ENCODE measurements at places on chromosomes 6 and 20.

DNA sequence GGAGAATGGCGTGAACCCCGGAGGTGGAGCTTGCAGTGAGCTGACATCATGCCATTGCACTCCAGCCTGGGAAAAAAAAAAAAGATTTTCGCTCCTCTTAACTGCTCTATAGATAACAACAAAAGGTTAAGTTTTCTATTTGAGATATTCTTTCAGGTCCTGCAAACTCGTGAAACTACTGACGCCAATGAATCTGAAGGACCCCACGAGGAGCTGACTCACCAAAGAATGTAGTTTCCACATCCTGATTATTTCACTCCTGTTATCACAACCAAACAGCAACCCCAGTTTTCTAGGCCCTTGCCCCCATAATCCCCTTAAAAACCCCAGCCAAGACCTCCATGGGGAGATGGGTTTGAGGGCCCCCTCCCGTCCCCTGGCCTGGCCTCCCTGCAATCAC, 58.7 kb downstream of the OTOR start:
- no peak for DNase-seq

- DNase-seq: peak; percentile 15
Measured at GRCh38 chr20:45111799-45112471, 3.0 kb downstream of the WFDC5 start.

DNA sequence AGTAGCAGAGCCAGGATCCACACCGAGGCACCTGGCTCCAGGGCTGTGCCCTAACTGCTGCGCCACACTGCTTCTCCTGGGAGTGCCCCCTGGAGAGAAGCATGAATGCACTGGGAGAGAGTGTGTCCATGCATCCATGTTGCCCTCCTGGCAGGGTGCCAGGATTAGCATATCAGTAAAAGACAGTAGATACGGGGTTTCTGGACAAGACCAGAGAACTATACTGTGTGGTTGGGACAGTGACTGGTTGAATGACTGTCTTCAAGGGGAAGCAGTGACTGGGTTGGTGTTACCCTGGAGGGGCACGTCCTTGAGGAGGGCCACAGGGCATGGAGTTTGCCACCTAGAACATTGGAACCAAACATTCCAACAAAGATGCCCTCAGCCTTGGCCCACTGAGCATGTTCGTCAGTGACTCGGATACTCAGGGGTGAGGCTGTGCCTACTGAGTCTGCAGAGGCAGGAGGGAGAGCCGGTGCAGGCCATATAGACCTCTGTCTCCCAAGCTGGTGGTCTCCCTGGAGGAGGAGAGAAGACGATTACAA, 288.8 kb downstream of the CDC5L start:
- no peak for DNase-seq

- no peak for DNase-seq
Measured at GRCh38 chr6:148370176-148370575, 27.5 kb downstream of the SASH1 start.

GRCh38 chr6:90993770-90994169, 406.9 kb upstream of the MAP3K7 start:
- DNase-seq: no peak

DNA sequence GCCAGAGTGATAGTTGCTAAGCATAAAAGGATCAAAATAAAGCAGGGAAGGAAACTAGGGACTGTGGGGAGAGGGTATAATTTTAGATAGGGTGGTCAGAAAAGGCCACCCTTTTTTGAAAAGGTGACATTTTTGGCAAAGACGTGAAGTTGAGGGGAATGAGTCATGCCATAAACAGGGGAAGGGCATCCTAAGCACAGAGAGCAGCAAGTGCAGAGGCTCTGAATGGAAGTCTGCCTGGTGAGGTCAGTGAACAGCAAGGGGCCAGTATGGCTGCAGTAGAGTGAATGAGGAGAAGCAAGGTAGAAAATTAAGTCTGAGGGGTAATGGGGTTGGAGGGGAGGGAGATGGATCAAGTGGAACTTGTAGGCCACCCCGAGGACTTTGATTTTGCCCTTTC, 2.4 kb downstream of the KLC4 start:
- no peak for DNase-seq

DNA sequence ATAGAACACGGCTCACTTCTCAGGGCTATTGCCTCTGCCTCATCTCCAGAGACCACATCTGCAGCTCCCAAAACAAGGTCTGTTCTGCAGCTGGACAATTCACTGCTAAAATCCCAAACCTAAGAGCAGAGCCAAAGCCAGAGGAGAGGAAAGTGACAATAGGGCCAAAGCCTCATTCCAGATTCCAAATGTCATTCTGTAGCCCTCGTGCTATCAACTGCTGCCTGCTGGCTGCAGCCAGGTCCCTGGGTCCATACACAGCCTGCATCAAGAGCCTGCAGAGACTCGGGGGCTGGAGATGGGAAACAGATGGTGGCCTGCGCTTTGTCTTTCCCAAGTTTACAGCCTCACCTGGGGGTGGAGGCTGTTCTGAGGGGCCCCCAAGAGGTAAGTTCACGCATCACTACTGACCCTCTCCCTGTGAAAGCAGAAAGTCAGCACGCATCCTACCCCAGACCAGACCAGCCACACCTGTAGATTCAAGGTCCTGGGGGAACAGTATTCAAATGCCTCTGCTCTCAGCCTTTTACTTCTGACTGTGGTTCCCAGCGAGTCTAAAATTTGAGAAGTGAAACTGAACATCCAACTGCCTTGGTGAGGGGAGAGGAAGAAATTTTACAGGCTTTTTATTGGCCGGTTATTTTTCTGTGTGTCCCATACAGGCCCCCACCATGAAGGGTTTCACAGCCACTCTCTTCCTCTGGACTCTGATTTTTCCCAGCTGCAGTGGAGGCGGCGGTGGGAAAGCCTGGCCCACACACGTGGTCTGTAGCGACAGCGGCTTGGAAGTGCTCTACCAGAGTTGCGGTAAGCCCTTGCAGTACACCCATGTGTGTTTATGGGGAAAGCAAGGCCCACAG, at the start of gene LY86:
Gene LY86, plus strand, starts transcription at position 657 of the 860 bp plus-strand sequence. Its CDS starts 15 bp downstream, at position 672.
- no peak for DNase-seq

- DNase-seq: no peak
Measured at GRCh38 chr20:37961066-37961465, 58.1 kb downstream of the VSTM2L start.

- no peak for DNase-seq
Measured at GRCh38 chr6:105292689-105293339, 110.1 kb downstream of the PREP start.

- DNase-seq: no peak
Measured at GRCh38 chr6:43878823-43879495, 108.9 kb downstream of the VEGFA start.

GRCh38 chr6:159461998-159462397, 231.0 kb downstream of the SOD2 start:
- DNase-seq: no peak

- DNase-seq: no peak
Measured at GRCh38 chr6:37762806-37763205, 56.7 kb upstream of the ZFAND3 start.

DNA sequence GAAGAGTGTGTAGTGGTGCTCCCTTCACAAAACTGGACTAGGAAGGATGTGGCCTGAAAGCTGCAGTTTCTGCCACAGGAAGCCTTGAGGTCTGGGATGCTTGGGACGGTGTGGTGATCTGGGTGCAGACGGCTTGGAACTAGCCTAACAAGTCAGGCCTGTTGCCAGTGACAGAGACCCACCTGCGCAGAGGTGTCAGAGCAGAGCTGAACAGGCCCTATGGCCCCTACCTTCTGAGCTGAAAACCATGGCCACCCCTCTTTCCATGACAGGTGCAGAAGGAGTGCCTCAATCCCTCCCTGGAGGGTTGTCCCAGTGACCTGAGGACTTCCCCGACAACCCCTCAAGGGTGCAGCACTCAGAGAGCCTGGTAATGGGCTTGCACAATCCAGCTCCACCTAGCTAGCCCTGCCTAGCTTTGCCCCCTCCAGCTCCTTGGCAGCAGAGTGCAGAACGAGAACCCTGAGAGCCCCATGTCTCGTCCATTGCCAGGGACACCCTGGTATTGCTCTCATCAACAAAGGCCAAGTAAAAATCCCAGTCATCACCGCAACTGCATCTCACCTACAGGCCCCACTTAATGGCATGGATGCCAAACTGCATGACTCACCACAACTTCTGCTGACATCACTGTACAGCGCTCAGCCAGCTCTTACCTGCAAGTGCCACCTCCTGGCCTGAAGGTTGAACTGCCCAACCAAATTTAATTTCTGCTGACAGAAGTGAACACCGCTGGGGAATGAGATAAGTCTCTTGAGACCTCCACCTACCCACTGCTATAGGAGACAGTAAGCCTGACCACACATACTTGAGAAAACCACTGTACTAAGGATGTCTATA, 563.1 kb downstream of the TFAP2A start:
- DNase-seq: no peak

GRCh38 chr6:149053848-149054558, 263.5 kb upstream of the TAB2 start:
- no peak for DNase-seq

GRCh38 chr20:5539691-5540090, 210.5 kb upstream of the SHLD1 start:
- DNase-seq: no peak

DNA sequence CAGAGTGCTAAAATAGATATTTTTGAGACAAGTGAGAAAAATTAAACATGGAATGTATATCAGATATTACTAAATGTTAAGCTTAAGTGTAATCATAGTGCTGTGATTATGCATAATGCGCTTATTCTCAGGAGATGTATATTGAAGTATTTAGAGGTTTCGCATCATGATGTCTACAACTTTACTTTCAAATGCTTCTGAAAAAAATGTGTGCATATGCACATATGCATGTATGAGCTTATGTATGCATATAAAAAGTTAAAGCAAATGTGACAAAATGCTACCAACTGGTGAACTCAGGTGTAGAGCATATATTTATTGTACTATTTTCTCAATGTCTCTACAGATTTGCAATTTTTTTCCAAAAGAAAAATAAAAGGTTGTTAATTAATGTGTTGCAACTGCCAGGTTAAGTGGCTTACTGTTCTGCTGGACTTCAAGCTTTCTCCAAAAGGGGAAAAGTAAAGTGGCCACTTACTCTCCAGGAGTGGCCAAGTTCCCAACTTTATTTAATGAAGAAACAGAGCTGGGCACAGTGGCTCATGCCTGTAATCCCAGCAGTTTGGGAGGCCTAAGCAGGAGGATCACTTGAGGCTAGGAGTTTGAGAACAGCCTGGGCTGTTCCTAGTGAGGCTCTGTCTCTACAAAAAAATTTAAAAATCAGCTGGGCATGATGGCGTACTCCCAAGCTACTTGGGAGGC, 48.9 kb downstream of the B4GALT5 start:
- DNase-seq: no peak

- no peak for DNase-seq
Measured at GRCh38 chr6:34729631-34730470, 27.5 kb upstream of the SNRPC start.
